ENCODE measurements at places on chromosomes 11 and 22. TPM values are rescaled to one million over a fixed set of nuclear protein-coding genes. Genes with fewer than 3 reads are reported as not detected.

Gene ALDH3B1
- 46.7 TPM for total RNA-seq

DNA sequence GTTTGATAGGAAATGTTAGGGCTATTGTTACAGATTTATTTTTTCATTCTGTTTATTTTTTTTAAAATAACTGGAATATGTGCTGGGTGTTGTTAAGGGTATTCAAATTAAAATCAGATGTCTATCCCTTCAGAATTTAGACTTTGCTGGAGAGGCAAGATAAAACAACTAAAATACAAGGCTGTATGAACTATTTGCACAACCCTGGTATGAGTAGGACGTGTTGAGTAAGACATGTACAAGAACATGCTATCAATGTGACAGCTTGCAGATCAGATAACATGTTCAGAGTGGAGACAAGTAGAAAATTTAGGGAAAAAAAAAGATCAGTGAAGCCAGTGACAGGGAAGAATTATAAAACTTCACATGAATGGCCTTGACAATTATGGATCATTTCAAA is 853.5 kb downstream of the METTL15 start:
- no peak for DNase-seq

- DNase-seq: no peak
These were observed 72.1 kb upstream of the SLC25A18 start for GRCh38 chr22:17491090-17491640.

DNA sequence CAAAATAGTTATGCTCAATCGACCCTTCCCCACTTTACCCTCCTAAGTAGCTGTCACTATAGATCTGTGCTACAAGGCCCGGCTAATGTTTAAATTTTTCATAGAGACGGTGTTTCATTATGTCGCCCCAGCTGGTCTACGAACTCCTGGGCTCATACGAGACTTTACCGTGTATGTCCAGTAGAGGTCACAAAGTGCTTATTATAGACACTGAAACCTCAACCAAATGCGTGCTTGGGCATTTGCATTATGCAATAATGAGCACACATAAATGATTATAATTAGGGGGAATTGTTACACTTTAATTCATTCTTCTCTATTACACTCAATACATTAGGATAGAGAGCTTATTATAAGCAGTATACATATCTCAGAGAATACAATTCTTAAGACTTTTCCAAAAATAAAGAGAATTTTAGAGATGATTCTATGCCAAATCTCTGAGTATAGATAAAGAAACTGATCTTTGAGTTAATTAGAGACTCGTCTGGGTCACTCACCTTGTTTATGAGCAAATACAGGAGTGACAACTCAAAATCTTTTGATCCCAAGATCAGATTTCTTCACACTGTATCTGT is 12.5 kb upstream of the MRPL16 start:
- DNase-seq: no peak

Gene PLAAT3
- total RNA-seq: 158 TPM

DNA sequence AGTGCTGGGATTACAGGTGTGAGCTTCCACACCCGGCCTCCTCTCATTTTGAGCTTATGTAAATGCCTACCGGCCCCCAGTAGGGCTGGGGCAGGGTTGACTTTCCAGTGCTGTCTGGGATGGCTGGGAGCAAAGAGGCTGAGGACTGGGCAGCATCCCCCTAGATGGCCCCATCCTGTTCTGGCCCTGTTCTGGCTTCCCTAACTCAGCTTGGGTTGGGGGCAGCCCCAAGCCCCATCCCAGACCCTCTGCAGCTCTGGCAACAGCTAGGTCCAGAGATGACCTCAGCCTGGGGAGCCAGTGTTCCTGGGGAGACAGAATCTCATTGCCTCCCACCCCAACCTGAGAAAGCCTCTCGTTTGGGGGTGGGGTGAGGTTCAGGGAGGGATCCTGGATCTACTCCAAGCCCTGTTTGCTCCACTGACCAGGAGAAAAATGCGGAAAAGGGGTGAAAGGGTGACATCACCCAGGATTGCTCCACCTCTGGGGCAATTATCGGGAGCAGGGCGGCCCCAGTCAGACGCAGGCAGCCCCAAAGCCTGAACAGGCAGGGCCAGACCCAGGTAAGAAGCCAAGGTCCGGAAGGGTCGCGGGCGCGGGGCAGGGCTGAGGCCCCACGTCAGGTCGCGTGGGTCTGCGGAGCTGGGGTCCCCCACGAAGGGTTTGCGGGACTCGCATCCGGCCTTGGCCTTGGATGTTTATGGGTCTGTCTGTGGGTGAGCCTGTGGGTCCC is at the start of gene PNPLA2:
TSS of gene PNPLA2 (plus strand) at position 519 of the 733 bp plus-strand sequence. CDS start 805 bp downstream, outside the sequence.
- no peak for DNase-seq

GRCh38 chr11:76241243-76242000 is 35.1 kb upstream of the WNT11 start:
- no peak for DNase-seq

DNA sequence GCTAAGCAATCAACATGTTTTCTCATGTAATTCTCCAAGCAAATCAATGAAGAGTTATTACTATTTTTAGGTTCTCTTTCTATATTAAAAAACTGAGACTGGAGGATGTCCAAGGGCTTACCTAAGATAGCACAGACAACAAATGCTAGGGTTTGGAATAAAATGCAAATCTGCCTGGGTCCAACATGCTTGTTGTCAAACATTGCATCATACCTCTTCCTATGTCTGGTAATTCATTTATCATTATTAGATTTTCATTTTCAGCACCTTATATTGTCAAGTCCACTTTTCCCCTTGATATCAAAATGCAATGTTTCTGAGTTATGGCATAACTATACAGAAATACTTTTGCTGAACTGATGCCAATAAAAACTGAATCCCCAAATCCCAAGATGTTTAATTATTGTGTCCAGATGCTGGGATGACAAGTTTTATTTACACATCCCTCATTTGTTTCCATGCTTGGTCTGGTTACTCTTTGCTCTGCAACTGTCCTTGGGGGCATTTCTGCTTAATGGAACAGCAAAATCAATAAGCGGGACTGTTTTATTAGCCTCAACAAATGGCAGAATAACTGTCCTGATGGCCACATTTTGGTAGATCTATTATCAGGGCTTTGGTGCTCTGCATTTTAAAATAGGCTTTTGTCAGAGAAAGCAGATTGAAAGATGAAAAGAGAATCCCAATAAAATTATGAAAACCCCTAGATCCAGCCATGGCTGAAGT is 86.0 kb downstream of the C11orf87 start:
- no peak for DNase-seq

- no peak for DNase-seq
These were observed 340.5 kb downstream of the TENM4 start for GRCh38 chr11:79100093-79100910.

DNA sequence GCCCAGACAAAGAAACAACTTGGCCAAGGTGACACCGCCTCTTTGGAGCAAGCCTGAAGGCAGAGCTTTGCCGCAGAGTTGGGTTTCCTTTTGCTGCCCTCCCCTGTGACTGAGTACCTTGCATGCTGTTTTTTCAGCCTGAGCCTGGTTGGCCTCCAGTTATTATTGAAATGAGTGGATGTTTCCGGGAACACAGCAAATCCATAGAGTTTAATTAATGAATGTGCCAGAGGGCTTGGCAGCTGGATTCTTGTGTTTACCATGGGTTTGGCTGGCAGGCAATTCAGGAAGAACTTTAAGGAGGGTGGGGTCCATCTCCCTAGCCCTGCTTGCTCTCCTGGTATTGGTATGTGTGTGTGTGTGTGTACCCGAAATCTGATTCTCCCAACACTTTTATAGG is 65.6 kb upstream of the CRYBB3 start:
- no peak for DNase-seq

- no peak for DNase-seq
These were observed 6.4 kb downstream of the BAIAP2L2 start for GRCh38 chr22:38104084-38104483.

Gene USP2
- total RNA-seq: 13.7 TPM

Gene MAPK12
- 17.8 TPM for total RNA-seq

Gene TBX10
- total RNA-seq: not detected

Gene RANBP1
- total RNA-seq: 58.8 TPM

- DNase-seq: no peak
These were observed 20.6 kb downstream of the ELFN2 start for GRCh38 chr22:37406441-37407235.

- no peak for DNase-seq
These were observed 1.1 kb upstream of the ALG8 start for GRCh38 chr11:78140392-78141077.

- DNase-seq: no peak
These were observed 111.8 kb downstream of the MICAL2 start for GRCh38 chr11:12222055-12222792.

Gene BTG4
- not detected for total RNA-seq

DNA sequence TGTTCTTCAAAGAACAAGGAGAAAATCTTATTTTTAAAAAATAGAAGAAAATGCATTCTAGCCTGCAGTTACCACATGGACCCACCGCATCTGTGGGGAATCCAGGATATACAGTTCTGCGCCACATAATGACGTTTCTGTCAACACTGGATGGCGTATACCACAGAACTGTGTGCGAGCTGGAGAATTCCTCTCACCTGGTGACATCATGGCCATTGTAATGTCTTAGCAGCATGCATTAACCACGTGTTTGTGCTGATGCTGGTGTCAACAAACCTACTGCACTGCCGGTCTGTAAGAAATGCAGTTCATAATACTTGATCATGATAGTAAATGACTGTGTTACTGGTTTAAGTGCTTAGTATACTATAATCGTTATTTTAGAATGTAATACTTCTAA is 174.7 kb downstream of the TBC1D22A start:
- DNase-seq: peak; percentile 19

Gene NTM
- total RNA-seq: 19.5 TPM

- no peak for DNase-seq
These were observed 91.2 kb downstream of the PIWIL4 start for GRCh38 chr11:94658386-94658785.

Gene HORMAD2
- not detected for total RNA-seq
